ENCODE measurements at places on chromosomes 7 and 10.

- no peak for DNase-seq
These were observed 10.0 kb downstream of the CAV1 start for GRCh38 chr7:116534790-116535189.

- DNase-seq: no peak
These were observed 765 bp upstream of the LCOR start for GRCh38 chr10:96831200-96831866.

- no peak for DNase-seq
These were observed 67.6 kb upstream of the VIPR2 start for GRCh38 chr7:159212226-159212625.

DNA sequence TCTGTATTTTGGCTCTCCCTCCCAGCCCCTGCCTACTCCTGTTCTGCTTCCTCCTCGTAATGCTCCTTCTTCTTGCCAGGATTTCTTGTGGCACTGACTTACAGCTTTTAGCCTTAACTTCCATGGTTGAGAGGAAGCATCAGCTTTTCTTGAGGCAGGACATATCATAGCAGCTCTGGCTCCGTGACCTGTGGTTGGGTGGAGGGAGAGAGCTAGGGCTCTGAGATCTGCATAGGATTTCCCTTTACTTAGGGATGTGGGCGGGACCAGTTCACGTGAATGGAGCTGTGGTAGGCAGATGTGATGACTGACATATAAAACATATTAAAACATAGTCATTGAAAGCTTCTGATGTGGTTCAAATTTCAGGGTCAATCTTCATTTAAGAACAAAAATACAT, 10.6 kb upstream of the RAB11FIP2 start:
- DNase-seq: no peak

DNA sequence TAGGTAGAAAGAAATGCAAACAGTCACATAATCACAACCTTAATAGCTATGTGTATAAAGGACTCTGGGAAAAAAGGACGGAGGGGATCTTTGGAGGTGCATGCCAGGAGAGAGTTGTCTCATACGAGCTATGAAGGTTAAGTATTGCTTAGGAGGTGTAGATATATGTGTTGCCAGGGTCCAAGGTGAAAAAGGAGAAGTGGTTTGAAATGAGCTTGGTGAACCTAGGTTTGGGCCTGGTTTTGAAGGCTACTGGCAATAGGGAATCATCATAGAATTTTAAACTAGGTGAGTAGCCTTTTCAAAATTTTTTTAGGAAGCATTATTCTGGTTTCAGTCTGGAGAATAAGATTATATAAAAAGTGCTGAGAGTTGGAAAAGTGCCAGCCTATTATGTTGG, 336.8 kb downstream of the AUTS2 start:
- DNase-seq: no peak

GRCh38 chr7:143013473-143013872, 13.5 kb downstream of the OR9A2 start:
- DNase-seq: no peak

- no peak for DNase-seq
These were observed 116.1 kb downstream of the PARD3 start for GRCh38 chr10:34698979-34699378.

DNA sequence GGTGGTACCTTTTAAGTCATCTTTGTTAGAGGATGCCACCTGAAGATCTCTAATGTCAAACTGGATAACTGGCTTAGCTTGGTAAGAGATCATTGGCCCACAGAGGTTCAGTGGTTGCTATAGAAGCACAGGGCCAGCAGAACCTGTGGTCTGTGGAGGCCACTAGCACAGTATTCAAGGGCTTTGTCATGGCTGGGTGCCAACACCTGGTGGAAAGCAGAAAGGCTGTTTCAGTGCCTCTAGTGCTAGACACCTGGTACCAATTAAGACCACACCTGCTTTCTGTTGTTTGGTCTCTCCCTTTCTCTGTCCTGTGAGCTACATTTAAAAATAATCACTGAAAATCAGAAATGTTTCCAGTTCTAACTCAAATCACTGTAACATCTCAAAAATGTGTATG, 10.0 kb upstream of the PCGF5 start:
- DNase-seq: peak; percentile 87

GRCh38 chr10:97407211-97407951, 6.2 kb upstream of the RRP12 start:
- DNase-seq: peak; percentile 31

- DNase-seq: no peak
These were observed 72.4 kb downstream of the ABCC2 start for GRCh38 chr10:99854860-99855259.

- no peak for DNase-seq
These were observed 62.5 kb downstream of the MKI67 start for GRCh38 chr10:128063736-128064107.

GRCh38 chr10:84675060-84675459, 346.7 kb downstream of the CCSER2 start:
- no peak for DNase-seq

DNA sequence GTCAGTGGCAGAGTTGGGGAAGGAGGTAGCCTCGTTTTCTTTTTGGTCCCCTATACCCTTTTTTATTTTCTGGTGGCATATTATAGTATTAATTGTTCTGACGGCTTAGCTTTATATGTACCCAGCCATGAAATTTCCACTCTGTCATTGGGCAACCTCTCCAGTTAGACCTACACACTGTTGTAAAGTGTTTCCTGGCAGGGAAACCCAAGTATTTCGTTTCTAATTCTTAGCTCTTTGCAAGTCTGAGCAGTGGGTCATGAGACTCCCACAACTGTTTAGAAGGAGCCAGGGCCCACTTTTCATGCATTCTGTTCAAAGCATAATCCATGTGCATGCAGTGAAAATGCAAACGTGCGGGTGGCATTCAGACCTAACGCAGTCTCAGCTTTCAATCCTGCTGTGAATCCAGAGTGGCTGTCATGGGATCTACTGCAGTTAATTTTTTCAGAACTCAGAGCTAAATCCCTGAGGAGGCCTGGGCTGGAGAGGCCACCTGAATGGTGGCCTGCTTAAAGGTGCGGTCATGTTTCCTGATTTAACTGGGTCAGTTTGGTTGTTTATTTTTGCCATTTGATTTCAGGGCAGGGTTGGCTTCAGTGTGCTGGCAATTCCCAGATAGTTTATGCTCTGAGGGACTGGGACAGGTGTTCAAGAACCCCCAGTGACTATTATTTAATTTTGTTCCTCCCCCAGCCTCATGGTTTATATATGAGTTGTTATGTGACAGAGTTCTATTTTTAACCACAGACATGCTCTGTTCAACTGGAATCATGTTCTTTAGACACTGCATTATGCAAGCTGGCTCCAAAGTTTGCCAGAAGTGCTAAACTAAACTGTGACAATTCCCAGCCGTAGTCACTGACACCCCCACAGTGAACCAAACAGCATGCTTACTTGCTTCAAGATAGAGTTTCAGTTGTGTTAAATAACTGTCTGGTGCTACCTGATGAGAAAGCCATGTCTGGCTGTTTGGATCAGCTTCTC, 27.4 kb upstream of the SYPL1 start:
- DNase-seq: no peak

GRCh38 chr7:38316733-38317360, 43.4 kb upstream of the TARP start:
- DNase-seq: no peak

DNA sequence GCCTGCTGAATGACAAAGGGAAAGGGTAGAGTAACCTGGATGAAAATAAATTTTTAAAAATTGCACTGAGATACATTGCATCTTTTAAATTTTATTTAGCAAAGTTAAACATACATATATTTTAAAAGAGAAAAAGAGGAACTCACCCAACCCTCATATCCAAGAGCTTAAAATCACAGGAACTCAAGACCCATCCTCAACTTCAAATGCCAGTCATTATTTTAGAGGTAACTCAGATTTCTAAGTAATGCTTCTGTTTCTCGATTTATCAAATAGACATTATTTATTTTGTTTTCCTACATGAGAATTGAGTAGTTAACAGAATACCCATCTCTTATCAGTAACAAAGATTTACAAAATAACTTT, 32.4 kb upstream of the KMT2E start:
- no peak for DNase-seq

DNA sequence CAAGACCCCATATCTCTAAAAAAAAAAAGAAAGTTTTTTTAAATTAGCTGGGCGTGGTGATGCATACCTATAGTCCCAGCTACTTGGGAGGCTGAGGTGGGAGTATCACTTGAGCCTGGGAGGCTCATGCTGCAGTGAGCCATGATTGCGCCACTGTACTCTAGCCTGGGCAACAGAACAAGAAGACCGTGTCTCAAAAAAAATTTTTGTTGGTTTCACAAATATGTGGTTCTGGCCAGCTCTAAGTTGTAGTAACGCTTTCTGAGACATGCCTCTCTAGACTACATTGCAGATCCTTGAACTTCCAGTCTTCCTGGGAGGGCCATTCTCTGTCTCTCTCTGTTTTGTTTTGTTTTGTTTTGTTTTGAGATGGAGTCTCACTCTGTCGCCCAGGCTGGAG, 24.6 kb upstream of the RHBDD2 start:
- DNase-seq: no peak

- DNase-seq: no peak
These were observed 14.4 kb upstream of the PANK1 start for GRCh38 chr10:89659143-89660131.

DNA sequence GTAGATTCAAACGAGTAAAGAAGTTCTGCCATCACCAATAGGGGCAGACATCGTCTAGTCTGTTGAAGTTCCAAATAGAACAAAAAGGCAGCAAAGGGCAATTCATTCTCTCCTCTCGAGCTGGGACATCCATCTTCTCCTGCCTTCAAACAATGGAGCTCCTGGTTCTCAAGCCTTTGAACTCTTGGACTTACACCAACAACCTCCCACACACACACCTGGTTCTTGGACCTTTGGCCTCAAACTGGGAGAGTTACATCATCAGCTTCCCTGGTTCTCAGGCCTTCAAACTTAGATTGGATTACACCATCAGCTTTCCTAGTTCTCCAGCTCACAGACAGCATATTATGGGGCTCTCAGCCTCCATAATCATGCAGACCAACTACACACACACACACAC, 9.8 kb upstream of the GIMAP5 start:
- no peak for DNase-seq

DNA sequence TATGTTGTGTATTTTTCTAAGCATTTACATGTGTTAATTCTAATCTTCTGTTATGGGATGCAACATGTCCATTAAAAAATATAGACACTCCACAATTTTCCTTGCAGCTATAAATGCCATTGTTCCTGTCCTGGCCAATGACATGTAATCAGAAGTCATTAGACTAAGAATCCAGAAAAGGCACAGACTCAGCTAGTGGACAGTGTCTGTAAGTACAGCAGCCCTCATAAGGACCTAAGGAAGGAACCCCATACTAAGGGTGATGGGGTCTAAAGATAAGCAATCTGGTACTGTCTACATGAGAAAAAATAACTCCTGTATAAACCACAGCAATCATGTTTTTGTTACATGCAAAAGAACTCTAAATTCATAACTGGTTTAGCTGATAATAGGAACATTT, 115.9 kb downstream of the GPR85 start:
- DNase-seq: no peak

GRCh38 chr7:36755484-36755883, 31.2 kb upstream of the AOAH start:
- no peak for DNase-seq

DNA sequence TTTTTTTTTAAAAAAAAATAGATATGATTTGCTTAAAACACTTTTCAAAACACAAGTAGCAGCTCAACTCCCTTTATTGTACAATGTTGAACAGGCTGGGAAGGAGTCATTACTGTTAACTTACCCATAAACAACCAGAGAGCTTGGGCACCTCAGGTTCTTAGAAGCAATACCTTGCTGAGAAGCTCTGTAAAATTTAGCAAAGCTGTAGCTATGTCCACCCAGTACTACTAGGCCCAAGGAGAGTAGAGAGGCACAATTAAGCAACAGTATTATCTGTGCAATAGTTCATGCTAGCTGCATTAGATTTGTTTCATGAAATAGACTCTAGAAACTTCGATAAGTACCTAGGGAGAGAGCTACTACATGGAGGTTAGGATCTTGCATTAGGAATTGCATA, 32.0 kb downstream of the SEMA3A start:
- DNase-seq: no peak

GRCh38 chr10:74394416-74394969, 243.5 kb downstream of the ADK start:
- DNase-seq: no peak

GRCh38 chr10:78513330-78513729, 479.7 kb downstream of the RPS24 start:
- no peak for DNase-seq

- DNase-seq: no peak
These were observed 5.3 kb downstream of the CPXM2 start for GRCh38 chr10:123886292-123886691.

DNA sequence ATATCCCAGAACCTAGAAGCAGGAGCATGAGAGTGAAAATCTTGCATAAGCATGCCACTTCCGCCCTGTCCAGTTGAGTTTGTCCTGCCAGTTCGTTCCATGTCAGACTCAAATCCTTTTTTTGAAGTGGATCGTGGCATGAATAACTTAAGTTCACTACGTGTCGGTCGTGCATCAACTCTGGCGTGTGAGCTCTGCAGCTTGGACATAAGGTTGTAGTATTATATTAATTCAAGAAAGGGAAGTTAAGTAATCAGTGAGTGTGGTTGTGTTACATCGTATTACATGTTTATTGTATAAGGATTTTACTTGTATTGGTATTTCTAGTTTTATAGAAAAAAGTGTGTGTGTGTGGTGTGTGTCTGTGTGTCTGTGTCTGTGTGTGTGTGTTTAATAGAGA, 23.0 kb downstream of the CDC123 start:
- no peak for DNase-seq

- DNase-seq: no peak
These were observed 80.9 kb downstream of the NT5C2 start for GRCh38 chr10:103111918-103112877.

DNA sequence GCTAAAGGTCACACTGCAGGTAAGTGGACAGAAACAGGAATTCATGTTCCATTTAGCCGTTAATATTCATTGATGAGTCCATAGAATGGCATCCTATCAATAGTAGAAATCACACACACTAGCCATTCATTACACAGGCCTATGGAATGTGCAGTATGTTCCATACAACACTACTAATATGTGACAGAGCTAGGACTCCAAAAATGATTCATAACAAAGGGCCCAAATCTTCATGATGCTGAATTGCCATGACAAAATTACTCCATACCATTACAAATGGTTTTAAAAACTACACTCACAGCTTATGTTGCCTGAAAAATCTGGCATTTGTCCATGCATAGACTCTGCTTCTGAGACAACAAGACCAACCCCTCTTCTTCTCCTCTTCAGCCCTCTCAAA, 549.1 kb downstream of the XPNPEP1 start:
- no peak for DNase-seq

GRCh38 chr7:154918741-154919140, 84.2 kb downstream of the PAXIP1 start:
- no peak for DNase-seq
